ENCODE measurements at places on chromosomes 1 and 21. TPM values are rescaled to one million over a fixed set of nuclear protein-coding genes. Genes with fewer than 3 reads are reported as not detected.

FAM72D gene
- 6.3 TPM for total RNA-seq

PRKCZ gene
- total RNA-seq, result 6.5 TPM

DEGS1 gene
- 149 TPM for total RNA-seq

FCRL5 gene
- total RNA-seq, result not detected

SLC1A7 gene
- not detected for total RNA-seq

PPM1J gene
- 1.4 TPM for total RNA-seq

SPRR1A gene
- not detected for total RNA-seq

PDZK1 gene
- 0.95 TPM for total RNA-seq

TAF13 gene
- total RNA-seq, result 39.7 TPM

MXRA8 gene
- total RNA-seq, result 0.32 TPM

TP73 gene
- total RNA-seq, result 0.39 TPM

TMIGD3 gene
- not detected for total RNA-seq

KRTAP19-3 gene
- not detected for total RNA-seq

HES3 gene
- not detected for total RNA-seq

RNPEP gene
- 91.6 TPM for total RNA-seq

PLA2G2F gene
- total RNA-seq, result not detected

ZP4 gene
- not detected for total RNA-seq

KCNH1 gene
- 2.4 TPM for total RNA-seq

YBX1 gene
- total RNA-seq, result 775 TPM

SYDE2 gene
- total RNA-seq, result 0.31 TPM

GPR25 gene
- not detected for total RNA-seq

PRAMEF33 gene
- total RNA-seq, result not detected

HSD3B1 gene
- not detected for total RNA-seq

C1orf185 gene
- not detected for total RNA-seq

S100A8 gene
- total RNA-seq, result not detected

FMO2 gene
- total RNA-seq, result not detected

YIPF1 gene
- total RNA-seq, result 13.3 TPM

FALEC gene
- not detected for total RNA-seq

GRIK1 gene
- total RNA-seq, result not detected

LIPI gene
- not detected for total RNA-seq

PCSK9 gene
- total RNA-seq, result 4.4 TPM

SPRR4 gene
- not detected for total RNA-seq

ZNF683 gene
- total RNA-seq, result not detected

HRNR gene
- total RNA-seq, result not detected

FCRL1 gene
- not detected for total RNA-seq

SLAMF9 gene
- 0.40 TPM for total RNA-seq

SPRR1B gene
- total RNA-seq, result not detected

RAB7B gene
- total RNA-seq, result 1.4 TPM

INKA2 gene
- total RNA-seq, result 1.9 TPM

TCHHL1 gene
- not detected for total RNA-seq

AKNAD1 gene
- total RNA-seq, result 1.8 TPM

DIO1 gene
- not detected for total RNA-seq

SETDB1 gene
- 23.0 TPM for total RNA-seq
